ENCODE measurements at places on chromosomes 7 and 10.

DNA sequence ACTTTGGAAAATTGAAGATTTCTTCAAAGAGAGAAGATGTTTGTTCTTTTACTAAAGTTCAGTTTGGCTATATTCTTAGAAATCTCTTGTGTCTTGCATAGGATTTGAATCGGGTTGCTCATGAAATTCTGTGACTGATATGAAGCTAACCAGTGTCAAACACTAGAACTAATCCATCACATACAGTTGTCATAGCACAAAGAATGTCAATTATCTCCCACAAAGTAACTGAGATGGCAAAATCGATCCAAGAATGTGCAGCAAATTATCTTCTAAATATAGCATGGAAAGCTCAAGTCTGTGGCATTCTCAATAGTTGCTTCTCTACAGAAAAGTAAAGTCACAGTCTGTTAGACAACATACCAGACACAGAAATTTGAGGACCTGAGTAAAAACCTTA is 768.1 kb upstream of the LRRN3 start:
- DNase-seq: no peak

GRCh38 chr10:119518176-119518575 is 24.3 kb downstream of the RGS10 start:
- DNase-seq: no peak

- DNase-seq: no peak
Observed at GRCh38 chr7:141386881-141387280, 164.3 kb upstream of the AGK start.

- no peak for DNase-seq
Observed at GRCh38 chr10:52394246-52394645, 80.2 kb downstream of the DKK1 start.

DNA sequence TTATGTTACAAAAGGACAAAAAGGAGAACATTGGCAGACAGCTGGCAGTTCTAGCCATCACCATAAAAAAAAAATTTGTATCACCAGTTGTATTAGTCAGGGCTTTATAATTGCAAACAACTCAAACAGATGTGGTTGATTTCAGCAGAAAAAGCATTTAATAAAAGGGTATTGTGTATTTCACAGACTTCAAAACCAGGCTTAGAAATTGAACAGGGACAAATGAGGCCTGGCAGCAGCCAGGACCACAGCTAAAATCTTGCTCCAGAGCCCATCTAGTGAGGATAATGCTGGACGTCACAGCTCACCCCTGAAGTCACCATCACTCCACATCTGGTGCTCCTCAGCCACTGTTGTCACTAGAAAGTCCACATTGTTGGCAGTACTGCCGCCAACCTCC is 52.9 kb upstream of the CALD1 start:
- no peak for DNase-seq

- DNase-seq: no peak
Observed at GRCh38 chr10:34698979-34699378, 116.1 kb downstream of the PARD3 start.

GRCh38 chr7:53398566-53398965 is 363.1 kb downstream of the POM121L12 start:
- DNase-seq: no peak

- DNase-seq: no peak
Observed at GRCh38 chr10:107477266-107477665, 312.8 kb upstream of the SORCS1 start.

DNA sequence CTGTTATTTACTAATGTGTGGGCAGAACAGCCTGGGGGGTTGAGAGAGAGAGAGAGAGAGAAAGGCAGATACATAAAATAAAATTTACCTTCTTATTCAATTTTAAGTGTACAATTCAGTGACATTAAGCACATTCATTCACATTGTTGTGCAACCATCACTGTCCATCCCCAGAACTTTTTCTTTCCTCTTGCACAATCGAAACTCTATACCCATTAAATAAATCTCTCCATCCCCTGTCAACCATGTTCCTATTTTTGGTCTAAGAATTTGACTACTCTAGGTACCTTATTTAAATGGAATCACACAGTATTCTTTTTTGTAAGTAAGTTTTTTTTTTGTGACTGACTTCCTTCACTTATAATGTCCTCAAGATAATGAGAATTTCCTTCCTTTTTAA is 181.6 kb downstream of the SND1 start:
- DNase-seq: no peak

DNA sequence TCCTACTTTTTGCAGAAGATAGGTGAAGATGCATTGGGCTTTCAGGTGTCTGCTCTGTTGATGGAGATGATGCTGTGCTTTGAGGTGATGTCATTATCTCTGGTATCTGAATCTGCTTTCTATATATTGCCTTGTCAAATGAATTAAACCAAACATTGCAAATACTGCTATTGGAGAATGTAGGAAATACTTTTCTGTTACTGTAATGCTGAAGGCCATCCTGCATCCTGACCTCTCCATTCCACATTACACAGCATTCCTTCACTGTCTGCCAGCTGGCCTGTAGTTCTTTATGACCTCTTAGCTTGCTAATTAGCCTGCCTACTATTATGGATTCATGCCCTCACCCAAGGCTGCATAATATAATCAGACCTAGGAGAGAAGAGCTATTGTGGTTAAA is 73.2 kb downstream of the VCL start:
- DNase-seq: no peak

GRCh38 chr7:42285383-42285824 is 48.4 kb upstream of the GLI3 start:
- no peak for DNase-seq

DNA sequence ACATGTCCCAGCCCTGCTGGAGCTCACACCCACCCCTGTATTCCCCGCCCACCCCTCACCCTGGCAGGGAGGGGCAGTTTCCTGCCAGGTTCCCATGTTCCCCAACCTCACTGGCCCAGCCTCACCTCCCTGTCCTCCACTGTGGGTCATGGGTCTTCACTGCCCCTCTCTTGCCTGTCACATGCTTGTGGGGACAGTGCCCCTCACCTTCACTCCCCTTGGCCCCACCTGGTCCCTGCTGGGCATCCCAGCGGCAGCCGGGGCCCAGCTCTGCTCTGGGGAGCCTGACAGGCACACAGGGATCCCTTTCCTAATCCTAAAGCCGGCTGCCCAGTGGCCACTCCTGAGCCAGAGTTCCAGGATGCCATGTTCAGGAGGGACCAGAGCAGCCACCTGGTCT is 21.4 kb upstream of the ZNF862 start:
- no peak for DNase-seq

DNA sequence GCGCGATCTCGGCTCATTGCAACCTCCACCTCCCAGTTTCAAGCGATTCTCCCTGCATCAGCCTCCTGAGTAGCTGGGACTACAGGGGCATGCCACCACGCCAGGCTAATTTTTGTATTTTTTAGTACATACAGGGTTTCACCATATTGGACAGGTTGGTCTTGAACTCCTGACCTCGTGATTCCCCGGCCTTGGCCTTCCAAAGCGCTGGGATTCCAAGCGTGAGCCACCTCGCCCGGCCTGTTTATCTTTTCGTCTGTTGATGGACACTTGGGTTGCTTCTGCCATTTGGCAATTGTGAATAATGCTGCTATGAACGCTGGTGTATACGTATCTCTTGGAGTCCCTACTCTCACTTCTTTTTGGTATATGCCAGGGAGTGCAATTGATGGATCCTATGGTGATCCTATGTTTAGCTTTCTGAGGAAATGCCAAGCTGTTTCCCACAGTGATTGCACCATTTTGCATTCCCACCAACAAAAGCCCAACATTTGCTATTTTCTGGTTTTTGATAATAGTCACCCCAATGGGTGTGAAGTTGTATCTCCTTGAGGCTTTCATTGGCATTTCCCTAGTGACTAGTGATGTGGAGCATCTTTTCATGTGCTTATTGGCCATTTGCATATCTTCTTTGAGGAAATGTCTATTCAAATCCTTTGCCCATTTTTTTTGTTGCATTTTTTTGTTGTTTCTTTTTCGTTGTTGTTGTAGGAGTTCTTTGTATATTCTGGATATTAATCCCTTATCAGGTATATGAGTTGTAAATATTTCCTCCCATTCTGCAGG is 3.5 kb downstream of the ANTXRL start:
- no peak for DNase-seq

DNA sequence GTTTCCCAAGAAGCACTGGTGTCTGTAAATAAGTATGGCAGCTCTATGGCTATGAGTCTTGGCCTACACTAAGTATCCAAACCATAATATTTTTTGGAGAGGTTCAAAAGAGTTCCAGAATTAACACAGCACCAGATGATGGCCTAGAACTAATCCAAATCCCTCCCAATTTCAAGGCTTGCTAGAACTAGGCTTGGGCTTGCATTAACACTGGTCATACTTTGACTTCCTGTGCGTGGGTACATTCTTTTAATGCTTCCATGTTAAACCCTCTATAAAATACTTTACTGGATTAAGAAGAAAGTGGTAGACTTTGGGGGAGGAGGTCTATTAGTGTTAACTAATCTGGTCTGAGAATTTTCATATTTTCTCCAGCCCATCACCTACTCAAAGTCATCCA is 3.1 kb downstream of the AASS start:
- DNase-seq: no peak

DNA sequence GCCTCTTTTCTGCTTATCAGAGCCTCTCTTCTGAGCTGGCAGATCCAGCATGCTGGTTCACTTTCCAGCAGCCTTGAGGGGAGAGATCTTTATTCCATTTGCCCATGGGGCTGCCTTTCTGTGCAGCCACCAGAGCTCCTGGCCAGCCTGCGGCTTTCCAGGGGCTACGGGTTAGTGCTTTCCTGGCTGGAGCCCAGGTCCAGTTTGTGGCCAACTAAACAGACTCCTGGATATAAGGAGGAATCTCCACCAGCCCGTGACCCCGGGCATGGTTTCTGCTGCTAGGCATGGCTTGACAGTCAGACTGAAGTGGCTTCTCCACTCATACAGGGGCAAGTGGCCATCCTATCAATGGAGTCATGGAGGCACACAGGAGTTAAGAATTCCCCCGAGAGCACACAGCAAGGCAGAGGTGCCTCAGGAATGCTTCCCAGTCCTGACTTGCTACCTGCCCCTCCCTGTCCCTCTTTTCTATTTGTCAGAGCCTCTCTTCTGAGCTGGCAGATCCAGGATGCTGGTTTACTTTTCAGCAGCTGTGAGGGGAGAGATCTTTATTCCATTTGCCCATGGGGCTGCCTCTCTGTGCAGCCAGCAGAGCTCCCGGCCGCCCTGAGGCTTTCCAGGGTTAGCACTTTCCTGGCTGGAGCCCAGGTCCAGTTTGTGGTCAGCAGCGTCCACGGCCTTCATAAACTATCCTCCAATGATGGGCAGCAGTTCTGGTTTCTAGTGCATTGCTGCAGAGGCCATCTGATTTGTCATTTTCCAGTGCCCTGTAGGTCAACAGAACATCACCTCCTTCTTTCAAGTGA is 35.9 kb downstream of the TSPAN15 start:
- DNase-seq: no peak

DNA sequence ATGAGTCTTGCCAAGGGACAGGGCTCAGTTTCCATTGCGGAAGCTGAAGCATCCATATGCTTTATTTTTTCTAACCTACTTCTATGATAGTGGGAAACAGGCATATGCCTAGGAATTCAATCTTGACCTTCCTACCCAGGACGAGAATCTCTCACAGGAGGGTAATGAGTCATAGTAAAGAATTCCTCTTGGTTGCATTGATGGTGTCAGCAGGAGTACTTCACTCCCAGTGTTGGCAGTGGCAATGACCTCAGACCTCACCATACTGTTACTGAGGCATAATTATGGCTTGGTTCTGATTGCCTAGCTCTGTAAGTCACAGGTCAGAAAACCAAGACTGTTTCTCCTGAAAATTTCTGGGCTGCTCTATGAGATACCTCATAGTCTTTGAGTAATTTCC is 552.9 kb downstream of the ARL4A start:
- DNase-seq: no peak

- no peak for DNase-seq
Observed at GRCh38 chr10:73552819-73553715, 38.1 kb downstream of the USP54 start.

GRCh38 chr10:112696592-112696991 is 249.6 kb downstream of the VTI1A start:
- DNase-seq: no peak

DNA sequence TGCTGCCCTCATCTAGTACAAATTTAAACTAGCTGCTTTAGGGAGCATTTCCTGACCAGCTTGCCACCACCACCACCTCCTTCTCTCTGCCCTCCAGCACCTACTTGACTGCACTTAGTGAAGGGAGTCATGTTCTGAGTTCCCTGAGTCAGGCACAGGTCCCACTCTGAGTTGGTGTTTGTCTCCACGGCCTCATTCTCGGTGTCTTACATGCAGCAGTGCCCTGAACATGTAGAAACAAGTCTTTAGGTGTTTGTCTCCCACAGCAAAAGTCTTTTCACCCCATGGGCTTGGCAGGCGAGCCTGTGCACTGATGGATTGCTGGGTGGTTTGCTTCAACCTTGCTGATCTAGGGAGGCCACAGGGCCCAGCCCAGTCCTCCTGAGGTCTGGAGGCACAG is 16.9 kb downstream of the TSPAN14 start:
- no peak for DNase-seq

- DNase-seq: no peak
Observed at GRCh38 chr7:70881167-70881847, 250.6 kb upstream of the GALNT17 start.

GRCh38 chr10:63801166-63801565 is 280.0 kb downstream of the REEP3 start:
- no peak for DNase-seq

DNA sequence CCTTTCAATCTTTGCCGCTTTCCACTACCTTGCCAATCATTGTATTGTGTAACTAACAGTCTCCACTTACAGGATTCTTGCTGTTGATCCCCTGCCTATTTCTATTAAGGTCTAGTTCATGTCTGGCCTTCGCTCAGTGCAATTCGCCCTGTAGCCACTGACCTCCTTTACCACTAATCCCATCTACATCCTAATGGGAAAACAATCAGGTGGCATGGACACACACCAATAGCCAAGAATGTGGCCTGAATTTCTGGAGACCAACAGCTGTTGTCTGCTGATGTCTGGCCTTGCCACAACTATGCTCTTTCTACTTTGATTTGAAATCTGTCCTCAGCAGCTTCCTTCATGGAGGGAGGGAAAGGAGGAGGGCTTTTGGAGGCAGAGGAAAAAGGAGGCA is 546.2 kb downstream of the SORCS3 start:
- DNase-seq: no peak

DNA sequence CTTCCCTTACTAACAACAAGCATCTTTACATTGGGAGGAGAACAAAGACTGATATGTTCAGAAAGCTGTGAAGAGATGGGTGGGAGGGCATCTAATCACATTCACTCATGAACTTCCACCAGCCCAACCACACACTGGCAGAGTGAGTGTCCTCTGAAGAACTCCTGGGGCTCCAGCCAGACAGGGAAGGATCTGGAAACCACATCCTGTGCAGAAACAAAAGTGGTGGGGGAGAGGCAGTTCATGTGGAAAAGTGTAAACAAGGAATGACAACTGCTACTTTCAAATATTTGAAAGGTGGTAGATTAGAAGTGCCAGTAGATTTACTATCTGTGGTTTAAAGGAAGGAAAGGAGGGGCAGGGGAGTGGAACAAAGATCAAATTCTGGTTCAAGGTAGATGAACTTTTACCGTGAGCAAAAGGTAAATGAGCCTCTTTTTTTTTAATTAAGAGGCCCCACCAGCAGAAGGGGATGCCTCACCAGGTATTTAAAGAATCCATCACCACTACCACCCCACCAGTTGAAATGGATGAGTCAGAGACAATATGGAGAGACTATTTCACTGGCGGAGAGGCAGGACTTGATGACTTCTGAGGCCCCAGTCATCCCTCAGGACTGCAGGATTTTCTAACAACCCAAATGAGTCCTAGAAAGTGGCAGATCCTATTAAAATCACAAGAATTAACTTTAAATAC is 34.5 kb downstream of the GOT1 start:
- DNase-seq: no peak
